Activated T-helper 1 cell treated with anti-CD3 and anti-CD28 coated beads, Interleukin-12 subunit alpha, Interleukin-12 subunit beta, Interleukin-2, Interleukin-4 antibody, amounts not matched to agents 30 ng/mL and 10 ng/mL and 1 ng/mL, durations not matched to agents 14 hours and 24 hours and 36 hours (primary cell): ENCODE measurements at places on chromosomes 12 and 14. TPM values are rescaled to one million over a fixed set of nuclear protein-coding genes. Genes with fewer than 3 reads are reported as not detected.

DNA sequence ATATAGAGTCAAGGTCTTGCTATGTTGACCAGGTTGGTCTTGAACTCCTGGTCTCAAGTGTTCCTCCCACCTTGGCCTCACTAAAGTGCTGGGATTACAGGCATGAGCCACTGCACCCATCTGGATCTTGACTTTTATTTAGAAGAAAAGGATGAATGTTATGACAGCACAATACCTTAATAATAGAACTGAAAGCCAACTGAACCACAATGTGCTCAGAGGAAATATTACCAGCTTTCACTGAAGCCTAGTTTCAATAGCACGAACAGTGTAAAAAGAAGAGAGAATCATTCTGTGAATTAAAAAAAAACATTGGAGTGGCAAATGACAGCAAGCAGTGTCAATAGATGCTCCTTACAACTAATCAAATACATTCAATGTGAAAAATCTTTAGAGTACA, 239.2 kb upstream of the RMST start:
- DNase-seq: no peak

DNA sequence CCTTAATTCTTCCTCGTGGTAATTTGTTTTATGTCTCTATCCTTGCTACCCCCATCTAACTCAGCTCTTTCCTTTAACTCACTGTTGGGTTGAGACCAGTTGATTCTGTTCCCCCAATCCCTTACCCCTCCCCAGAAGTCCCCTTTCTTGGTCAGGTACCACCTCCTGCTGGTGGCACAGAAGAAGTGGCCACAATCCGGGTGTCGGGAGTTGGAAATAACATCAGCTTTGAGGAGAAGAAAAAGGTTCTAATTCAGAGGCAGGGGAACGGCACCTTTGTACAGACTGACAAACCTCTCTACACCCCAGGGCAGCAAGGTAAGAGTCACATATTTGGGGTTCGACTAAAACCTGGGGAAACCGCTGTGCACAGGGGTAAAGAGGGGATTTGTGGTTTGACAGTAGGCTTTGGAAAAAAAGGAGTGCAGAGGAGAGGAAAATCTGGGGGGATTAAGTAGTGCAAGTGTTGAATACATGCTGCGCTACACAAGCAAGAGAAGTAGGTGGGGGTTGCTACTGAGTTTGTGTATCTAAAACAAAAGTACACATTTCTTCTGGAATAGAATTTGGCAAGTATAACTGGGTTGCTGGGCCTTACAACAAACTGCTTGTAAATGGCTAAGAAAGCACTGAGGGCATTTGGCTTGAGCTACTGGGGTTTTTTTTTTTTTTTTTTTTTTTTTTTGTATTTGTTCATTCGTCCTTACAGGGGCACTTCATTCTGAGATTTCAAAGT, 1.3 kb downstream of the A2ML1 start:
- no peak for DNase-seq

The PTHLH gene
- not detected in 2 replicates for total RNA-seq

DNA sequence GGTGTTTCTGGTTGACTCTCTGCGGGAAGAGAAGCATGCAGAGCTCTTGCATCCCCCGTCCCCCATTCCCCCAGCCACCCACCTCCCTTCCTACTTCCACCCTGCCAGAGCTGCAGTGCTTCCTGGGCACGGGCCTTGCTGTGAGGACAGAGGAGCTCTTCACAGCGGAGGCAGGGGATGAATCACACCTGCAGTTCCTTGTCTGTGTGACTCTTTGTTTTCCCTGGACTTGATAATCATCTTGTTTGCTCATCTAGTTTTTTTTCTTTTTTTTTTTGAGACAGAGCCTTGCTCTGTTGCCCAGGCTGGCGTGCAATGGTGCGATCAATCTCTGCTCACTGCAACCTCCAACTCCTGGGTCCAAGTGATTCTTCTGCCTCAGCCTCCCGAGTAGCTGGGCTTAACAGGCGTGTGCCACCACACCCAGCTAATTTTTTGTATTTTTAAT, 27.8 kb downstream of the ANKRD9 start:
- no peak for DNase-seq

The LPCAT3 gene
- total RNA-seq: 27.9 and 30.0 TPM in 2 replicates

- no peak for DNase-seq
Measured at GRCh38 chr12:47547077-47547476, 158.8 kb downstream of the RPAP3 start.

The FGD4 gene
- 0.03 and 0.51 TPM in 2 replicates for total RNA-seq

- peak; percentile 77 for DNase-seq
Measured at GRCh38 chr12:57590864-57591781, at the start of gene PIP4K2C. PIP4K2C (plus strand) TSS chr12:57591192; CDS start chr12:57591290, 98 bp downstream.

DNA sequence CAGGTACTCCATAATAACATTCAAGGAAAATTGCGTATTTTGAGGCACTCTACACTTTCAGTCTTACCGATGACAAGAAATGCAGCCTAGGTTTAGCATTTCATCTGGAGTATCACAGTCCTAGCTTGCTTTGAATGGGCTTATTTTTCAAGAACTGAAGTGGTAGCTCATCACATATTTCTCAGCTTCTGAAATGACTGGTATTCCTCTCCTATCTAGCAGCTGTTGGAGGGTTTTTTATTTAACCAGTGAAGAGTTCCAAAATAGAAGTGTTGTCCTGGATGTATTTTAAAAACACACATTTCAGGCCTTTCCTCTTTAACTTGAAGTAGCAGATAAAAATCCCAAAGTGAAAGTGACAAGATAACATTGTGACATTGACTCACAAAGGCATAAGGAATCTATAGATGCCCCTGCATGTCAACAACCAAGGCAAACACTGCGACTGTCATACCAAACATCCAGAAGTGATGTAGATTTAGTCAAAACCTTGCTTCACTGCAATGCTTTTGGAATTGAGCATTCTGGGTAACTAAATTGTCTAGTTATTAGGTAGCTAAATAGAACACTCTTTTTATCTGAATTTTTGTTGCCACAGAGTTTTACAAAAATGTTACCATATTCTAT, 182.2 kb upstream of the FBXO33 start:
- DNase-seq: no peak

The DPY19L2 gene
- total RNA-seq: 0.22 and 0.36 TPM in 2 replicates

The PTPN11 gene
- 163 TPM in 2 replicates for total RNA-seq

- DNase-seq: no peak
Measured at GRCh38 chr12:18436170-18436569, 174.9 kb downstream of the PIK3C2G start.

The SLCO1B3 gene
- not detected in 2 replicates for total RNA-seq

DNA sequence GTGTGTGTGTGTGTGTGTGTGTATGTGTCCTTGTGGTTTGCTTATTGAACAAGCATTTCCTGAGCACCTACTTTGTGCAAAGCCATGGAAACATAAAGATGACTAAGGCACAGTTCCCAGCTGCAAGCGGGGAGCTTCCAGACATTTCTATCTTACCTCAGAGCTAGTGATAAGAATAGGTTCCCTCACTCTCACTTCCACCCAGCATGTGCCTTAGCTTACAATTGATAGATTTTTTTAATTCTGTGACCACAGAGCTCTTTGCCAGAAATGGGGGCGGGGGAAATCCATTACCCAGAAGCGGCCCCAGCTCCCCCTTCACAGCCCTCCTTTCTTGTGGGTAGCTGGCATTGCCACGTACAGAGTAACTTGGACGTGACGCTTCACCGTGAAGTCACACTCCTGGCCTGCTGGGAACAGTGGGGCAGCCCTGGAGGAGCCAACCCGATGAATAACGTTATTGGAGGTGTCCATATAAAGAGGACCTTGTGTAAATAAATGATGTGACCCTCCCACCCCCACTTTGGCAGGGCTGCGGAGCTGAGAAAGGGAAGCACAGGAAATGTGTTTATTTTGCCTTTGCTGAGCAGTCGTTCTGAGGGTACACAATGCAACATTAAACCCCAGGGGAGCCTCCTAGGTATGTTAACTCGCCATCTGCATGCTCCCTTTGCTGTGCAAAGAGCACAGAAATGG, 238.9 kb downstream of the CHST11 start:
- DNase-seq: peak; percentile 70

GRCh38 chr14:64861916-64862315, 17.8 kb downstream of the SPTB start:
- DNase-seq: no peak

DNA sequence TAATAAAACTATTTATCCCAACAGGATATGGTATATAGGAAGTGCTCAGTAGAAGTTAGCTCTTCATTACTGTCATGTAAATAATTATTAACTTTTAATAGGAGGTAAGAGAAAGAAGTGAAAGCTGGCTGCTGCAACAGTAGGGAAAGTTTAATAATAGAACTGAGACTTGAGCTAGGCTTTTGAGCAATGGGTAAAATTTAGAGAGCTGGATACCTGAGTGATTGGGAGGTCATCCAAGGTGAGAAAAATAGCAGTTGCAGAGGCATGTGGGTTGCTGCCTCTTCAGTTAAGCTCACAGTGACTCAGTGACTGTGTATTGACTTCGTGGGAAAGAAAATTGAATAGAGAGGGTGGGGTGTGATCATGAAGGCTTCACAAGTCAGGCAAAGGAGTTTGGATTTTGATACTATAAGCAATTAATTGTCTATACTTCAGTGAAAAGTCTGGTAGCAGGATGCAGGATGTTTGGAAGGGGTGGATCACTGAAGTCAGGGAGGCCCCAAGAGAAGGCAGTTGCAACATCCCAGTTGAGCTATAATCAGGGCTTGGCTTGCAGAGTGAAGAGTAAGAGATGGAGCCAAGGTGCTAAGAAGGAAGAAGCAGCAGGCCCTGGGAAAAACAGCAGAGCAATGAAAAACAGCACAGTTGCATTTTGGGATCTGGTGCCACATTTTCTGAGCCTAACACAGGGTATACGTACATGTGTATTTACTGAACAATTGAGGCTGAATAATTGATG, 172.0 kb upstream of the FRMD6 start:
- no peak for DNase-seq

The PEX5 gene
- total RNA-seq: 39.9 and 42.4 TPM in 2 replicates

- peak; percentile 56 for DNase-seq
Measured at GRCh38 chr12:93098077-93098476, 169.0 kb upstream of the EEA1 start.

The LRFN5 gene
- not detected in 2 replicates for total RNA-seq

DNA sequence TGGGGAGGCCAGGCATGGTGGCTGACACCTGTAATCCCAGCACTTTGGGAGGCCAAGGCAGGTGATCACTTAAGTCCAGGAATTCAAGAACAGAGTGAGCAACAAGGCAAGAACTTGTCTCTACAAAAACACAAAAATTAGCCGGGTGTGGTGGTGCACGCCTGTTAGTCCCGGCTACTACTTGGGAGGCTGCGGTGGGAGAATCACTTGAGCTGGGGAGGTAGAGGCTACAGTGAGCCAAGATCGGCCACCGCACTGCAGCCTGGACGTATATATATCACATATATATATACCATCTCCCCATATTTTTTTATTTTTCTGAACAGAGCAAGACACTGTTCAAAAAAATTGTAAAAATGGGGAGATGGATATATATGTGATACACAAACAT, 19.5 kb downstream of the CKAP4 start:
- no peak for DNase-seq

The AMDHD1 gene
- 0.21 and 0.27 TPM in 2 replicates for total RNA-seq
